ENCODE measurements at places on chromosomes 11 and 22.

DNA sequence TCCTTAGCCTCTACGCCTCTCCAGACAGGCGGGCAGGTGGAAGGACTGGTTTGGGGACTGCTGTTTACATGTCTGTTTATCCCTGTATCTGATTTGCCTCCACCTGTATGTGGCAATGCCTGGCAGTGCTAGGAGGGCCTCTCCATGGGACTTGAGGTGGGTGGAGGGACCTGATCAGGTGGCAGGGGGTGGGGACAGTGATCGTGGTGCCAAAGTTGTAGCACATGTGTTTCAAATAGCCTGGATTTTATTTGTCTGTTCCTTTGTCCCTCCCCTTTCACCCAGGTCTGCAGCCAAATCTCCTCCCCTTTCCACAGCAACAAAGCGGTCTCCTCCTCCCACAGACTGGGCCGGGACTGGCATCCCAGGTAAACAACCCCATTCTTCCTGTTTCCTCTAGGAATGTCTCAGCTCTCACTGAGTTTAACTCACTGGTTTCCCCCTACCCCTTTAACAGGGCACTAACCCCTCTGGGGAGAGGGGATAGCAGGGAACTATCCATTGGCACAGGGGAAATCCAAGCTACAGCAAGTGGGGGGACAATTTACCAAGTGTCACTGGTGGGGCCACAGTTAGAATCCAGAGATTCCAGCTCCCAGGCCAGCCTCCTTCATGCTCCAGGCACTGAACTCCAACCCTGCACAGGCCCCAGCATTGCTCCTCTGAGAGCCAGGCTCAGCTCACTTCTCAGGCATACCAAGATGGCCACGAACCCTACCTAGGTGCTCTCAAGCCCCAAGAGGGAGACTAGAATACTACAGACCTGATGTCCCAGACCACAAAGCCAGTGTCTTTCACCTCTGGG, 22.9 kb upstream of the TLCD5 start:
- DNase-seq: no peak

DNA sequence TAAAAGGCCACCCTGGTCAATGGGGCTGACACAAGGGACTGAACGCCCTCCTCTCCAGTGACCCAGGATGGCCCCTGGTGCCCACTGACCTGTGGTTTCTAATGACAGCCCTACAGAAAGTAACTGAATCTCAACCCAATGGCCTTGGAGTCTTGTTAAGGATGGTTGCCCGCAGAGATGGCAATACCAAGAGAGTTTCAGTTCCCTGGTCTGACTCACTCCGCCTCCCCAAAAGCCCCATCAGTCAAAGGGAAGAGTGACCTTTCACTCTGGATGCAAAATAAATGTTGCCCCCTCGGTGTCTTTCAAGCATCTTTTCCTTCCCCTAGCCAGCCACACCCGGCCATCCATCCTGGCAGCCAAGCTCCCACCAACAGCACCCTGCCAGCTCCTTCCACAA, 57.7 kb upstream of the ISX start:
- no peak for DNase-seq

GRCh38 chr11:106998116-106998915, 20.0 kb downstream of the GUCY1A2 start:
- DNase-seq: no peak

DNA sequence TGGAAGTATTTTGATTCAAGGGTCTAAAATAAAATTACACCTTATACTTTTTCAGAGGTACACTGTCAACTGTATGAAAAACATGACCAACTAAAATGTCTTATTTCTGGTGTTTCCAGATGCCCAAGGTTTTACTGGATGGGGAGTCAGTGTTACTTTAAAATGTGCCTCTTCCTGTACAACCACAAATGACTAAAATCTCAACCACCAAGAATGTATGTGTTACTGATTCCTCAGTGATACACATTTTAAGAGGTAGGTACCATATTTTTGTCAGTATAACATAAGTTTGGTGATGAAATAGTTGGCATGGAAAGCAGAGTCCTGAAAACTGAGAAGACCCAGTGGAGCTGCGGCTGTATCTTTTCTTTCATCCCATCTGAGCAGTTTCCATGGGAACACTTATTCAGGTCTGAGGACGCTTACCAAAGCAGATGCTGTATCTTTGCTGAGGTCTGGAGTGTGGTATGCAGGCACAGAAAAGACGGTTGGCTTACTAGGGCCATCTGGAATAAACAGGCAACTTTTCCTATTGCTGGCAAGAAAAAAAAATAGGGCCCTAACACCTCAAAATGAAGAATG, 21.2 kb upstream of the TP53AIP1 start:
- no peak for DNase-seq

DNA sequence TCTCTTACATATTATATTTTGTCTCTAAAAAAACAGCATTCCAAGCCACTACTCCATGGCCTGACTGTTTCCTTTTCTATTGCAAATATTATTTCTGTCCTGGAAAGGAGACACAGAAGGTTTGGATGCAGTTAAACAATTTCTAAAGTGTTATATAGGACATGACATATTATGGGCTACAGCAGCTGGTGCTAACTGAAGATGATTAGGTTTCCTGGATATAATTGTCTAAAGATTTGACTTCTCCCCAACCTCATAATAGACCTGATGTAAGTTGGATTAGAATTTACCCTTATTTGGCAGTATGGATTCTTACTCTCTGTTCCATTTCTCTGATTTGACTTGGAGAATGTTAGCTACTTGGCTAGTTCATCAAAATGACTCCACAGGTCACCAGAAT, 90.2 kb downstream of the BBOX1 start:
- DNase-seq: no peak

DNA sequence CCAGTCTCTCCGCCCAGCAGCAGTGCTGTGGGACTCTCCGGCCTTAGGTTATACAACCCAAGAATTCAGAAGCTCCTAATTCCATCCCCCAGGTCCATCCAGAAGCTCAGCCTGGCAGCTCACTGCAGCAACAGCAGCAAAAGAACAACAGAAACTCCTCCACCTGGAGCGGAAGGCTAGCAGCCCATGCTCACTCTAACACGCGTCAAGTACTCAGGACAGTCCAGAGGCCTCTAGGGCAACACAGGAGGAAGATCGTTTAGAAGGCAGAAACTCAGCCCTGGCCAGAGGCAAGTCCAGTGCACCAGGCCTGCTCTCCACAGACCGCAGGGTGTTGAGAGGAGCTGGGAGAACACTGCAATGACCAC, 17.1 kb downstream of the PLA2G6 start:
- no peak for DNase-seq

GRCh38 chr11:102469196-102469821, 16.7 kb upstream of the TMEM123 start:
- no peak for DNase-seq

GRCh38 chr11:62081378-62082291, 42.2 kb upstream of the INCENP start:
- DNase-seq: no peak

- DNase-seq: no peak
Observed at GRCh38 chr11:103676413-103676812, 360.0 kb upstream of the DDI1 start.

DNA sequence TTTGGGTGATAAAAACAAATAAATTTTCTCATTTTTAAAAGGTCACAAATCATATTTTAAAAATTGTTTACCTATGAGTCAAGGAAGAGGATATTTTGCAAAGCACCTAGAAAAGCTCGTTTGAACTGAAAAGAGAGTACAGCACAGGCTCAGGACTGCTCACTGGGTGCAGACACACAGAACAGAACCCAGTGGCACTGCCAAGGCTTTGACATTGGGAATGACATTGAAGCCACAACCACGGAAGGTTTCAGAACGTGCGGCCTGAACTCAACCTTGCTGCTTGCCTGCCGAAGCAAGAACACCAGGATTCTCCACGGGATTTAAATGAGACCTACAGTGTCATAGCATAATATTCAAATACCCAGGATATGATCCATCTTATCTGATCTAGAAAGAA, 597.1 kb upstream of the B3GAT1 start:
- no peak for DNase-seq

- DNase-seq: no peak
Observed at GRCh38 chr11:124748481-124749343, 3.3 kb downstream of the VSIG2 start.

- DNase-seq: no peak
Observed at GRCh38 chr11:18285841-18286240, 19.8 kb downstream of the SAA1 start.

DNA sequence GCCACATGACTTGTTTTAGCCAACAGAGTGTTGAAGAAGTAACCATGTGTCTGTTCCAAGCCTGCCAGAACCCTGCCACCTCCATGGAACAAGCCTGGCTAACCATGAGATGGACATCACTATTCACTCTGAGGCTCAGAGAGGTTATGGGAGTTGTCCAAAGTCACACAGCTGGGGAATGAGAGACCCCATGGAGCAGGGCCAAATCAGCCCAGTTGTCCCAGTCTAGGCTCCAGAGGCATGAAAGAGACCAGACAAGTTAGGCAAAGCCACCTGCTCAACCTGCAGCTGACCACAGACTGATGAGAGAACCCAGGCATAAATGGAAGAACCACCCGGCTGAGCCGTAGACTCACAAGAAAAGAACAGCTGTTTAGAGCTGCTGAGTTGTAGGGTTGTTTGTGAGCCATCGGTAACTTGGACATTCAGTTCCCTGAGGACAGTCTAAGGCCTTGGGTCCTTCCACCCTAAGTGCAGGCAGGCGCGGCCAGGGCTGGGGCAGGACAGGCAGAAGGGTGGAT, 74.7 kb upstream of the PHF21B start:
- DNase-seq: no peak

- DNase-seq: no peak
Observed at GRCh38 chr11:80980227-80980626, 1539.4 kb upstream of the TENM4 start.

Measured in esophagus squamous epithelium (tissue), 5 donors.